ENCODE measurements at places on chromosomes 5 and 9. TPM values are rescaled to one million over a fixed set of nuclear protein-coding genes. Genes with fewer than 3 reads are reported as not detected.

DNA sequence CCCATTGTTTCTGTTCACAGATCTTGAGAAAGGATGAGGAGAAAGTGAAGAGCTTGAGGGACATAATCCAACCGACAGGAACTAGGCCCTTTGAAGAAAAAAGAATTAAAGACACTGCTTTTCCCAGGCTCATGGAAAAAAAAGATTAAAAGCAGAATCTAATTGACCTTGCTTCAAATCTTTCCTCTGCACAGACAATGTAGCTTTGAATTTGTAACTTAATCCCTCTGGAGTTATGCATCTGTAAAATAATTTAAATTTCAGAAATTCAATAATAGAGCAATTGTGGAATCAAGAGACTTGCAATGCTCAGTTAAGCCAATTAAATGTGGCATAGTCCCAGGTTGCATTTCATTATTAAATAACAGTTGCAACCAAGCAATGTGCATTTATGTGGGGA is 64.6 kb downstream of the SVEP1 start:
- DNase-seq = no peak

GRCh38 chr9:13013991-13014883 is 239.4 kb downstream of the LURAP1L start:
- DNase-seq = no peak

DNA sequence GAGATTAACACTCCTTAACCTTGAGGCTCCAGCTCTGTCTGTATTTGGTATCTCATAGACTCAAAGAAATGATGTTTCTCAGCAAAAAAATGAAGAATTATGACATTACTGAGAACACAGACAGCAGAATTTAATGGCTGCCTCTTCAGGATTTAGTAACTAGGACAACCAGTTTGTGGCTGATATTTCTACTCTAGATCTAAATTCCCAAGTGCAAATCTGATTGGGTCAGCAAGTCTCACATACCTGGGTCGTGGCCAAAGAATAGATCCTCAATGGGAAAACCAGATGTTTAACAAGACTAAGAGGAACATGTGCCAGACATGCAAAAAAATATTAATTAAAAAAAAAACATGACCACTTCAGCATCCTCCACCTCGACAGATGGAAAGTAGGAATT is 608.9 kb downstream of the DTWD2 start:
- no peak for DNase-seq

- DNase-seq = no peak
Observed at GRCh38 chr9:91907484-91908292, 42.3 kb downstream of the ROR2 start.

DNA sequence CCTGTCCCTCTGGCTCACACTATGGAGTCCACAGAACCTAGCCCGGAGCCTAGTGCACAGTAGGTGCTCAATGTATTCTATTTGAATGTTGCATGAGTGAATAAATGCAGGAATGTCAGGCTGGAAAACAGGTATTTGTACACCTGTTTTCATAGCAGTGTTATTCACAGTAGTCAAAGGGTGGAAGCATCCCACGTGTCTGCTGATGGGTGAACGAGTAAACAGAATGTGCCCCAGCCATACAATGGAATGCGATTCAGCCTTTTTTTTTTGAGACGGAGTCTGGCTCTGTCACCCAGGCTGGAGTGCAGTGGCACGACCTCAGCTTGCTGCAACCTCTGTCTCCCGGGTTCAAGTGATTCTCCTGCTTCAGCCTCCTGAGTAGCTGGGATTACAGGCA is 31.5 kb upstream of the IER5L start:
- DNase-seq = no peak

DNA sequence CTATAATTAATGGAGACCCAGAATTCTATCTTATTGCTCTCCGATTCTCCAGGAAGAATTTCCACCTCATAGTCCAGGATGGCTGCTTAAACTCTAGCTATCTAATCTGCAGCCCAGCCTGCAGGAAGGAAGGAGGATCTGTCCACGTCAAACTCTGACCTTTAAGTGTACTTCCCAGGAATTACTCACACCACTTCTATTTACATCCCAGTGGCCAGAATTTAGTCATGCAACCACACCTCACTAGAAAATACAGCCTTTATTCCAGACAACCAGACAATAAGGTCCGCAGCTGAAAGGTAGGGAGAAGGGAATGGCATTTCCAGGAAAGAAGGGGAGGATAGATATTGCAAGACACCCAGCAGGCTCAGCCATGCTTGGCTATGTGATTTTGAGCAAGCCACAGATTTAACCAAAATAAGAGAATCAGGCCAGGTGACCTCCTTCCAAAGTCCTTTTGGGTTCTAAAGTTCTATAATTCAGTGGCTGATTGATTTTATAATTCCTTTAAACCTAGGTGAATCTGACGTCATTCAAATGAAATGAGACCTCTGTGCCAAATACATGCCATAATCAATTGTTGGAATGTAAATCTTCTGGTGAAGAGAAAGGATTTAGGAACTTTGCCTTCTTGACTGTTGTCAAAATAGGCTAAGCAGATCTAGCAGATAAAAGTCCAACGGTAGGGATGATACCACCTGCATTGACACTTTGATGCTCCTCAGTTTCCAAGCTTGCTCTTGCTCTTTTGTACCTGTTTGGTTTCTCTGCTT is 3.7 kb upstream of the DENND1A start:
- no peak for DNase-seq

DNA sequence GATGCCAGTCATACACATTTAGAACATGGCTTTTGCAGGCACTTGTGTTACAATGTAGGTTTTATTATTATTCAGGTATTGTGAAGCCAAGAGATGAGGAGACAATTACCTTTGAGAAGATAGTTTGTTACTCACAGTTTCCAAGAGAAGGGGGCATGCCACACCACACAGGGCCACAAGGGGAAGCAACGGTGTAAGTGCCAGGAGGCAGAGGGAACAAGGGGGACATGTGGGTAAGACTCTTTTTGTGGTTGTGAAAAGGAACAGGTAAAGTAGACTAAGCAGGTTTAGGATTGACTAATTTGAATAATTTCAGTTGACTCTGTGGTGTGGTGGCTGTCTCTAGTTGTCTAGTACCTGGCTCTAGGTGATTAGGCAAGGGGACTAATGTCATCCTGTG is 191.2 kb downstream of the TRPM6 start:
- no peak for DNase-seq

DNA sequence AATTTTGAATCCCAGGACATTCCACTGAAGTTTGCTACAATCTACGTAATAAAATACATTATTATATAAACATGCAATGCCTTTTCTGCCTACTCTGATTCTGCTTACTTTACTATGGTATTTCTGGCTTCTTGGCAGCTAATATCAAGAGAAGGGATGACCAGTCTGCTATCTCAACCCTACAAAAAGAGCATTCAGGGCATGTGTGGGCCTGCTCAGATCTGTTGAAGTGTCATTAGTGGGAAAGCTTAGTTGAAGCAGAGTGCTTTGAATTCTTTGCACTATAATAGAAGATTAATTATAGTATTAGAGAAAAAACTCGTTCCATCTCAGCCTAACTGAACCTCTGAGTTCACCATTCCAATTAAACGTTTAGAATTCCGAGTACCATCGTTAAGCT is 339.5 kb upstream of the ISL1 start:
- DNase-seq = no peak

- DNase-seq = no peak
Observed at GRCh38 chr5:139664727-139665351, 16.7 kb downstream of the CXXC5 start.

- peak; percentile 81 for DNase-seq
Observed at GRCh38 chr9:93299418-93300174, 115.7 kb downstream of the WNK2 start.

DNA sequence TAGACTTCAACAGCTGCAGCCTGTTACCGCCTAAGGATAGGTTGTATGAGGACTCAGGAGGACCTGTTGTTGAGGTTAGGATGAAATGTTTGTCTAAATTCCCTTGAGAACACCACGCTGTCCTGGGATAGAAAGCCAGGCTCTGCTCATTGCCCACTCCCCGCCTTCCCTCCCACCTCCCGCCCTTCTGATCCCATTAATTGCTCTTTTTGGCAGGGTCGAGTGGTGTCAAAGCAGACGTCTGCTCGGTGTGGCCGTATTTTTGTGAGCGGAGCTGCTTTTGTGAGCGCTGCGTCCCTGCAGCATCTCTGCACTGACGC is 62.3 kb downstream of the SPATA31C2 start:
- DNase-seq = no peak

GRCh38 chr9:6655036-6655435 is 9.5 kb upstream of the GLDC start:
- DNase-seq = no peak

GRCh38 chr5:148855249-148856008 is 29.0 kb downstream of the ADRB2 start:
- no peak for DNase-seq

GRCh38 chr5:129448654-129449053 is 11.4 kb upstream of the ADAMTS19 start:
- no peak for DNase-seq

DNA sequence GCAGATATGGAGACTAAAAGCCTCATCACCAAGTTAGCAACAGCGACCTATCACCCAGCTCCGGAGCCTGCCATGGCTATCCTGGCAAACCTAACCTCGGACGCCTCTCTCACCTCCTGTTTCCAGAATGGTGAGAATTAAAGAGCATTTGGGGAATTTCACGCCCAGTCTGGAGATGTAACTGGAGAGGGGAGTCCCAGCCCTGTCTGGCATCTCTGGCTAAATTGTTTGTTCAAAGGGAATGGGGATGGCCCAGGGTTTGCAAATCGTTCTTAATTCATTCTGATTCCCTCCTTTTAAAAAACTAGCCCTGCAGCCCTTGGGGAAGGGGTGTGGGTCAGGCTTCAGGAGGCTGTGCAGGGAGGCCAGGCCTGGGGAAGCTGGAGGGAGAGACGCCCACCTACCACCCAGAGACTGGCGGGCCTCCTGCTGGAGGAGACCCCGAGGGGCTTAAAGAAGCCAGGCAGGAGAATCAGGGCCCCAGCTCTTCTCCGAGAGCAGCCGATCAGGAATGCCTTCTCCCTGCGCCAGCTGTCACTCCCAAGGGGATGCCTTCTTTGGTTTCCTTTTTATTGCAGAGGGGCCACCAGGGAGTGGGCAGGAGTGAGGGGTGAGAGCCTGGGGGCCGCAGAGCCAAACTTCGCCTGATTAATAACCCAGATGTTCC is 964 bp upstream of the COL5A1 start:
- DNase-seq = no peak

GRCh38 chr5:74042959-74043358 is 417.0 kb downstream of the ARHGEF28 start:
- DNase-seq = no peak

- DNase-seq = no peak
Observed at GRCh38 chr9:85727500-85727899, 14.3 kb downstream of the AGTPBP1 start.

GRCh38 chr5:14928661-14929060 is 57.1 kb upstream of the ANKH start:
- no peak for DNase-seq

DNA sequence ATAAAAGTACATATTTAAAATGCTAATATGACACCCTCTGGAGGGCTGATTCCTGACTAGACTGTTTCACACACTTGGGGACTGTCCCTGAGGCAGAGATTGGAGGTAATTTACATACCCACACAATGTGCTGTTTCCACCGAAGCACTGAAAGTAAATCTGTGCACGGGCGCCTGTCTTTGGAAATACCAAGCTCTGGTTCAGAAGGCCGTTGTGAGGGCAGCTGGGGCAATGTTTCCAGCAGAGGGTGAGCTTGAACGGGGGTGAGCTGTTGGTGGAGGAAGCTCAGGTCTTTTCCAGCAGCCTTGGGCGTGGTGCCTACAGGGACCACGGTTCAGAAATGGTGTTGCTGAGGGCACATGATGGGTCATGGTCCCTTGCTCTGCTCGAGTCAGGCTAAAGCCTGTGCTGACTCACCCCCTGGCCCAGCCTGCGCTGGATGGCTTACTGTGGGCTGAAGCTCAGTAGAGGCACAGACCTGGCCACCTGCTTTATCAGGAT is 25.8 kb upstream of the HMCN2 start:
- no peak for DNase-seq

DNA sequence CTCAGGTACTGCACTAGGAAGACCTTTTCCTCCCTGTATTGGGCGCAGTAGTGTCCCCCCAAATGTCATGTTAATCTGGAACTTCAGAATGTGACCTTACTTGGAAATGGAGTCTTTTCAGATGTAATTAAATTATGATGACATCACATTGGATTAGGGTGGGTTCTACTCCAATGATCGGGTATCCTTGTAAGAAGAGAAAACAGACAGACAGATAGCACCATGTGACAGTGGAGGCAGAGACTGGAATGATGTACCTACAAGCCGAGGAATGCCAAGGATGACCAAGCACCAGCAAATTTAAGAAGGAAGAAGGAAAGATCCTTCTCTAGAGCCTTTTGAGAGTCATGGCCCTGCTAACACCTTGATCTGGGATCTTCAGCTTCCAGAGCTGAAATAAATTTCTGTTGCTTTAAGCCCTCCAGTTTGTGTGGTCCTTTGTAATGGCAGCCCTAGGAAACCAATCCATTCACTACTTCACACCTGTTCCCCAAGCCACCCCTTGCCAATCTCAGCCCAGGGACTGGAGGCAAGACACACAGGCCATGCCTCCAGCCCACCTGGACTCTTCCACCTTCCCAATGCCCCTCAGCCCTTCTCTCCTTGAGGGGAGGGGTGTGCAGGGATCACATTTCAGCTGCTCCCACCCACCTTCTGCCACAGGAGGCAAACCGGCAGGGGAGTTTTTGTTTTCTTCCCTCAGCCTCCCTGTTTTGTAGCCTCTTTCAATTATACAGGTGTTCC is 1.6 kb downstream of the CCNJL start:
- peak; percentile 5 for DNase-seq

Gene DMRTA1
- total RNA-seq = 0.35 TPM

Gene AQP7
- total RNA-seq = 323 TPM

Gene GDF9
- not detected for total RNA-seq

Gene HCN1
- total RNA-seq = not detected

Gene NIPAL4
- total RNA-seq = not detected

Gene HSPA4
- total RNA-seq = 101 TPM

Gene SLC6A19
- total RNA-seq = 0.32 TPM

Gene PCDHA8
- total RNA-seq = 0.19 TPM

Gene MLANA
- total RNA-seq = not detected

Gene LCN9
- not detected for total RNA-seq

Gene TMC1
- 0.48 TPM for total RNA-seq

Gene IL33
- total RNA-seq = 40.1 TPM

Gene GRM6
- not detected for total RNA-seq

Gene FAT2
- 0.51 TPM for total RNA-seq

Gene SNX18
- total RNA-seq = 35.3 TPM

Gene ANKRD18B
- not detected for total RNA-seq
